ENCODE measurements at places on chromosomes 4 and X.

DNA sequence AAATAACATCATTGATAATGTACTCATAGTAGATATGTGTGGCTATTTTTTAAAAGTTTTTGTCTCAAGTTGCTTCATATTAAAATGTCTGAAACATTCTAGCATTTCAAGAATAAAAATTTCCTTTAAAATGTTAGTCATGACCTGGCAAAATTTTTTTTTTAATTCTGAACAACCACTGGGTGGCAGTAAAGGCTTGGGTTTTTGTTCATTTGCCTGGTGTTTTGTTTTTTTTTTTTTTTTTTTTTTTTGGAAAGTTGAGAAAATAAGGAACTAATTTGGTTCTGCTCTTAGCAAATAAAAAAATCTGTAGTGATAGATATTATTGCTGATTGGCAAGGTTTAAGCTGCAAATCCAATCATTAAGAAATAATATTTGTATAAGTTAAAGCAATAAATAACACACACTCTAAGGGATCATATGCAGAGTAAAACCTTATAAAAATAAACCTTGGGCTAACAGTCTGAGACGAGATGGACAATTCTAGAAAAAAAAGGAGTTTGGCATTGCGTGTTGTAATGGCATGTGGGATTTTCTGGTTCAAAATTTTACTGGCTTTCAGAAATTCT lies 81.4 kb downstream of the CEP44 start:
- DNase-seq: peak; percentile 20

GRCh38 chrX:63993936-63994335 lies 208.9 kb upstream of the ARHGEF9 start:
- DNase-seq: no peak

GRCh38 chr4:91085961-91086360 lies 958.8 kb downstream of the CCSER1 start:
- no peak for DNase-seq

DNA sequence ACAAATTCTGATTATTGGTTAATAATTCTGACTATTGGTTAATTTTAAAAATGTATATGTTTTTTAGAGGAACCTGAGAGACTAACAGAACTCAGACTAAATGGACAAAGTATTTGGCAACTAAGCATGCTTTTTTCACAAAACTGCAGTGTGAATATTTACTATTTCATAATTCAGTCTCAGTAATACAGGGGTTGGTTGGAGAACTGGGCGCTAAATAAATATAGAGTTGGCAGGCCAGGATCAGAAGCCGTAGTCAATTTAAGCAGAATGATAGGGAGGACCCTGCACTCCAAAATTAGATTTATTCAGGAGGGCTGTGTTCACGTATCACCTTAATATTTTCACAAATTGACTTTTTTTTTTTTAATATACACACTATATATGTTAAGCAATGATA lies 5.8 kb downstream of the TIGD2 start:
- DNase-seq: no peak

DNA sequence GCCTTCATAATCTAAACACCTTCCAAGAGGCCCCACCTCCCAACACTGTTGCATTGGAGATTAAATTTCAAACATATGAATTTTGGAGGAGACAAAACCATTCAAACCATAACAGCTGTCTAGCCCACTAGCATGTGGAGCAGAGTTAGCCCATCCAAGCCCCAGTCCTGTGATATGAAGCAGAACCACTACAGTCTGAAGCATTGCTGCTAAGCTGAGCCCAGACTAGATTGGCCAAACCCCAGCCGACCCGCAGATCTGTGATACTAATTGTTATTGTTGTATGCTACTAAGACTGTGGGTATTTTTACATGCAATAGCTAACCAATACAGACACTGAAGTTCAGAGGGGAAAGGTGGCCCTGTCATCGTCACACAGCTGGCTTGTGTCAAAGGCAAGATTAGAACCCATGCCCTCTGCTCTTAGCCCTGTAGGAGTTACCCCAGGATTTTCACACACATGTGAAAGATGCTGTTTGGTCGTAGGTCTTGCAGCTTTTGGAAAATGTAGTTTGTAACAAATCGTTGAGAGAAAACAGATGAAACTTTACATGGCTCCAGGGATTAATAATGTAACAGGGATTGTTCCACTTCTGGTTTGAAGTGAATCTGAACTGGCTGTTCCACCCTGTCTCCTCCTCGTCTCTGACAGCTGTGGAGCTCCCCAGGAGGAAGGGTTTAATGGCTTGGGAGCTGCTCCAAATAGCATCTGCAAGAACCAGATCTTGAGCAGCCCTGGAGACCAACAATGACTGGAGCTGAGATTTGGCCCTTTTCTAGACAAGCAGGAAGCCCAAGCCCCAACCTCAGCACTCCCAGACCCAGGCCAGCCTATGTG lies 517.5 kb downstream of the MID1IP1 start:
- DNase-seq: no peak

- DNase-seq: no peak
Measured at GRCh38 chr4:25928379-25929297, 14.6 kb downstream of the SMIM20 start.

GRCh38 chr4:89438102-89438831 lies 130.7 kb upstream of the GPRIN3 start:
- DNase-seq: peak; percentile 59

- peak; percentile 10 for DNase-seq
Measured at GRCh38 chrX:75522565-75523431, at the start of gene ZDHHC15. ZDHHC15 (minus strand) TSS chrX:75523037; CDS start chrX:75523024, 13 bp downstream.

DNA sequence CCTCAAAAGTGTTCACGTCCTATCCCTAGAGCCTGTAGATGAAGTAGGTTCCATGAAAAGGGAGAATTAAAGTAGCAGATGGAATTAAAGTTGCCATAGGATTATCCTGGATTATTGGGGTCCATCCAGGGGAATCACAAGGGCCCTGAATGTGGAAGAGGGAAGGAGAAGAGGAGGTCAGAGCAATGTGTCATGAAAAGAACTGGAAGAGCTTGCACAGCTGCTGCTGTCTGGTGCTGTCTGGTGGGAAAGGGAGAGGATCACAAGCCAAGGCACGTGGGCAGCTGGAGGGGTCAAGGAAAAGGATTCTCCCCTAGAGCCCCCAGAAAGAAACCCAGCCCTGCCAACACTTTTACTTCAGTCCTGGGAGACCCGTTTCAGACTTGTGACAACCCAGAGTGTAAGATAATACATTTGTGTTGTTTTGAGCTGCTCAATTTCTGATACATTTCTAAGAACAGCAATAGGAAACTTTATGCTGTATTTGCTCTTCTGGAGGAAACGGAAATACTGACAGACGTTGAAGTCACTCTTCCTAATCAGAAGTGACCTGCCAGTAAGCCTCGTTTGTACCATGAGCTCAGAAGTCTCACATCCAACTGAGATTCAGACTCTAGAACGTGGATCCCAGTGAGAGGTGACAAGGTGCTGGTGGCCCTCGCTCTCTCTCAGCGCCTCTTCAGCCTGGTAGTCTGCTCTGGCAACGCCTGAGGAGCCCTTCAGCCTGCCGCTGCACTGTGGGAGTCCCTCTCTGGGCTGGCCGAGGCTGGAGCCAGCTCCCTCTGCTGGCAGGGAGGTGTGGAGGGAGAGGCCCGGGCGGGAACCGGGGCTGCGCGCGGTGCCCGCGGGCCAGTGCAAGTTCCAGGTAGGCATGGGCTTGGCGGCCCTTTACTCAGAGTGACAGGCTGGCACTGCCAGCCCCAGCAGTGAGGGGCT lies 34.7 kb upstream of the ENPP6 start:
- DNase-seq: no peak

DNA sequence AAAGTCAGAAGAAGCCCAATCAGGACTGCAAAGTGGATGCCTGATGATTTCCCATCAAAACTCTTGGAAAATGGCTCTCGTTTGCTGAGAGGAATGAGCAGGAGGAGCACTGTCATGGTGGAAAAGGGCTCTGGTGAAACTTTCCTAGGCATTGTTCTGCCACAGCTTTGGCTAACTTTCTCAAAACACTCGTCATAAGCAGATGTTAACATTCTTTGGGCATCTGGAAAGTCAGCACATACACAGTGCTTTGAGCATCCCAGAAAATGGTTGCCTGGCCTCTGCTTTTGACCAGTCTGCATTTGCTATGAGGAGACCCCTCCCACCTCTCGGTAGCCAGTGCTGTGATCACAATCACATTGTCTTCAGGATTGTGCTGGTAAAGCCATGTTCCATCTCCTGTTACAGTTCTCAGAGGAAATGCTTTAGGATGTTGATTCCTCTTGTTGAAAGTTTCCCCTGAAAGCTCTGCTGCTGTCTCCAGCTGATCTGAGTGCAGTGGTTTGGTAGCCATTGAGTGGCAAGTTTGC lies 25.2 kb upstream of the TBC1D14 start:
- DNase-seq: no peak

- no peak for DNase-seq
Measured at GRCh38 chrX:31245714-31246113, 173.9 kb upstream of the FTHL17 start.

- DNase-seq: no peak
Measured at GRCh38 chr4:105805501-105806120, 89.7 kb upstream of the NPNT start.

GRCh38 chrX:150975655-150976390 lies 7.3 kb upstream of the HMGB3 start:
- DNase-seq: no peak

GRCh38 chr4:154044108-154044531 lies 255.2 kb upstream of the SFRP2 start:
- no peak for DNase-seq

DNA sequence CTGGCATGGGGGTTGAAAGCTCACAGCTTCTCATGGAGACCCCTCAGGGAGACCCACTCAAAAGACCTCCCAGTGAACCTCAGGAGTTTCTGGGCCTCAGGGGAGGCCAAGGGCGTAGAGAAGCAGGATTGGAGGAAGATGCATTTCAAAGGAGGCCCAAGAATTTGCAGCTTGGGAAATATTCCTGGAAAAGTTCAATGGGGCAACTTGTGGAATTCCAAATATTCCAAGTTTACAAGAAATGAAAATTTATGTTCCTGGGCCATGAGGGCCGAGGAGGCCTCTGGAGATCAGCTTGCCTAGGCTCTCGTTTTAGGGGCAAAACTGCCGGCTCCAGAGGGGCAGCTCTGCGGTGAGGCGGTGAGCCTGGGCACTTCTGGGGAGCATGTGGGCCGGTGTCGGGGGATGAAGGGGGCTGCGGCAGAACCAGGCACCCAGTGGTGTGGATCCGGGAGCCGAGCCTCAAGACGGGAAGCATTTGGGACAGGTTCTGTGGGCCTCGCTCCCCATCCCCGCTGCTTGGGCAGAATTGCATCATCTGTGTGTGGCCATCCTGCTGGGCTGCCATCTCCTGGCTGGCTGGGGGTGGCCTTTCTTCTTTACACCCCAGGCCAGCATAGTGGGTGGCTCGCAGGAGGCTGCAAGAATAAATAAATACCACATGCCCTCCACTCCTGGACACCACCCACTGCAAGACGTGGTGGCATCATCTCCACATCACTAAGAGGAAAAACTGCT lies 54.6 kb upstream of the GPR78 start:
- DNase-seq: no peak

GRCh38 chr4:147318586-147318985 lies 162.3 kb upstream of the EDNRA start:
- DNase-seq: no peak

DNA sequence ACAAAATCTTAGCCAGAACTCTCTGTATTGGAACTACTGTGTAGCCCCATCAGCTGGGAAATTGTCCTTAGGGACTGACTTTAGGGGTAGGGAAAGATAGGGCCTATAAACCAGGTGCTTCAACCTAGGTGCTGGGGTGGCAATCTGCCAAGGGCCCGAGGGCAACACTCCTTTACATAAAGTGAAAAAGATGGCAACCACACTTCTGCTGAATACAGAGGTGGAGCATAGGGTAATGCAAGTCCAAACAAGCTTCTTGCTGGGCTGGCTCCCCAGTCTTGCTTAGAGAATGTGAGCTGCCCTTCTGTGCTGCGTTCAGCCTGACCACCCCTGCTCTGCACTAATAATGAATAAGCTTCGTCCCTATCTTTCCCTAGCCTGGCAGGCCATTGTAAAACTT lies 9.8 kb downstream of the ZBTB33 start:
- no peak for DNase-seq

Data from HEK293T (cell line).